ENCODE measurements at places on chromosomes 16 and 17.
A peak's percentile ranks its signal among the peaks of the same experiment; 100 is the strongest.

- DNase-seq = peak; percentile 57
Measured at GRCh38 chr17:63116228-63116627, 150.2 kb downstream of the TANC2 start.

GRCh38 chr16:4684763-4685162, 8.6 kb upstream of the NUDT16L1 start:
- no peak for DNase-seq

DNA sequence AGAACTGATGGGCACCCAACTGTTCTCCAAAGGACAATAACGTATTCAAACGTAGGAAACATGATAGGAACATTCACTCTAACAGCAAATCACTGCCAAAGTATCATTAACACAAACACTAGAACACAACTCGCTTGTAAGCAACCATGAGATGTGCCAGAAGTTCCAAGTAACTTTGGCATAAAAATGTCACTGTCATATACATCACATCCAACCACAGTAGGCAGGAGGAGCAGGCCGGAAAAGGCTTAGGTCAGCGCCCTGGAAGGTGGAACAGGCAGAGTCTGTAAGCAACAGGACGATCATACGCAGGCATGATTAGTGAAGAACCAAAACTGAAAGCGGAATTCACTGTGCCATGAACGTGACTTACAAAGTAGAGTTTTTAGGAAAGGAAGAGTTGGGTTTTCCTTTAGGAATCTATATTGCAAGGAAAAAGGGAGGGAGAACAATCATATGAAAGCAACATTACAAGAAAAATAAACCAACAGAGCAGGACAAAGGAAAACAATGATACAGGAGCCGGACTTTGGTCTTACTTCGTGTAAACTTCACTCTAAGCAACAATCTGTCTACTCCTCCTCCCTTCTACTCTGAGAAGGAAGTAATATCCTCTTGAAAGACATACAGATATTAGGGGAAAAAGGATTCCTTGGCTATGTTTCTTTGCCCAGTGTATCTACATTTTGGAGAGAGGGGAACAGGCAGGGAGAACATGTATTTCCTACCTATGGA, 52.3 kb downstream of the YWHAE start:
- DNase-seq = no peak

DNA sequence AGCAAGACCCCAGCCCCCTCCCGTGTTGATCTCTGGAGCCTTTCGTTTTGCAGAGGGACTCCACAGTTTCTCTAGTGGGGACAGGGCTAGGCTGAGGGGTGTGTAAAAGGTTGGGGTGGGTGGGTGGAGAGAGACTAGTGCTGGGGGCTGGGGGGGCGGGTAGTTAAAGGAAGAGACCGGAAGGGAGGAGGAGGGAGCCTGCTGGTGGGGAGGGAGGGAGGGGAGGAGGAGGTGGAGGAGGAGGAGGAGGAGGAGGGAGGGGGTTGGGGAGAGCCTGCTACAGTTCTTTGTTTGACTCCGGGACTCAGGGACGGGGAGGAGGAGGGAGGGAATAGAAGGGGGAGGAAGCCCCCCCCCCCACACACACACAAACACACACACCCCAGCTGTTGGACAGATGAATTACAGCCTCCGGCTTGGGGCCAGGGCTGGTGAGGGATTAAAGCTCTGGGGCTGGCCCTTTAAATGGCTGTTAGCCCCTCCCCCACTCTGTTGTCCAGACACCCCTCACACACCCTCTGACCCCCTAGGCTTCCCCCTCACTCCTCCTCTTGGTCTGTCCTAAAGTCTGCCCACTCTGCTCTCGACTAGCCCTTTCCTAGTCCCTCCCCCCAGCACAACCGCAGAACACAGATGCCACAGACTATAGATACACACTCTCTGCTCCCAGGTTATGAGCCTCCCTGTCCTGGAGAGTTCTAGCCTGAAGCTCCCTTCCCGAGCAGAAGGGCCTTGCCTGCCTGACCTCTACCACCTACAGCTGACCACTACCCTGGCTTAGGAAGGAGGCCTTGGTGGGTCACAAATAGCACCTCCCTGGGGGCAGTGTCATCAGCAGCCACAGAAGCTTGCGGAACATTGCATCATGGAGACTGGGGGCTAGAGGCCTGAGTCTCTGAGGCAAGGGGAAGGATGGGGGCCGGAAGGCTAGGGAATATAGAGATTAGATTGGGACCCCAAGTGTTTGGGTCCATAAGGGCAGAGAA, 4.4 kb downstream of the KDM6B start:
- peak; percentile 83 for DNase-seq

DNA sequence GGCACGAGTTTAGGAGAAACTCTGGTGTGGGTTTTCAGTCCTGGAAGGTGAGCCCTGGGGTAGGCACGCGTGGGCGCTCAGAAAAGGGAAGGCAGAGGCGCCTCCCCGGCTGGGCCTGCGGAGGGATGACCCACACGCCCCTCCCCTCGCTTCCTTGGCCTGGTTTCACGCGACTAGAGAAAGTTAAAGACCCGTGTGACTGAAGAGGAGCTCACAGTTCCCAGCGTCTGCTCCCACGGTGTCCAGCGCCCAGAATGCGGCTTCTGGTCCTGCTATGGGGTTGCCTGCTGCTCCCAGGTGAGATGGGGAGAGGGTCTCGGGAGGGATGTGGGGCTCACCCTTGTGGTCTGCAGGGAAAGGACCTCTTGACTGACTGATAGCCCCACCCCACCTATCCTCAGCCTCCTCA, at the start of gene CD300LG:
CD300LG (plus strand) TSS at position 214 of the 409 bp plus-strand sequence; CDS start at position 255, 41 bp downstream.
- DNase-seq = no peak

- no peak for DNase-seq
Measured at GRCh38 chr17:45755050-45755449, 29.1 kb upstream of the CRHR1 start.

DNA sequence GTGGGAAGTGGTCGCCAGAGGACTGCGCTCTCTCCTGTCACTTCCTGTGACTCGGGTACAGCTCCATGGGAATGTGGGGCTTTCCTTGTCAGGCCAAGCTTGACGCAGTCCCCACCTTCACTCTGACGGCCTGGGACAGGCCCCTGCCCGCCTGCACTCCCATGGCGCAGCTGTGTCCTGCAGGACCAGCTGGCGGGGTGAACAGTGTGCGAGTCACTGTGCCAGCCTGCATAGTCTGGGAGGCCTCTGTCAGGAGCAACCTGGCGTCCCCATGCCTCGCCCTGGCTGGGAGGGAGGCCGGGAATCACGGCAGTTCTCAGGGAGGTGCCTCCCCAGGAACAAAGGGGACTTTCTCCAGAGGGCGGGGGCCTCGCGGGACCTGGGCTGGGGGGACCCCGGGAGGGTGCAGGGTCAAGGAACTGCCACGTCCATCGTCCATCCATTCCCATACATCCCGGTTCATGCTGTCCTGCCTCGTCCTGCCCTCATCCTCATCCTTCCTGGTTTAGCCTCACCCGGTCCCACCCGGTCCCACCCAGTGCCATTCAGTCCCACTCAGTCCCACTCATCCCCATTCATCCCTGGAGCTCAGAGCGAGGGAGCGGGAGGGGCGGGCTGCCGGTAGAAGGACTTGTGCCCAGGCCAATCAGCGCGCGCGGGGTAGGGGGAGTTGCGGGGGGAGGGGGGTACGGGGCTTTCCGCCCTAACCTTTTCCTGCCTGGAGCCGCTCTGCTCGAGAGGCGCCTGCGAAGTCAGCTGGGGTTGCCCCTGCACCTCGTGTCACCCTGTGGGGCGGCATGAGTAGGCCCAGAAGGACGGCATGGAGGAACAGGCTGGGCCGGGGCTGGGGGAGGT, 13.4 kb downstream of the FLYWCH1 start:
- no peak for DNase-seq

- DNase-seq = peak; percentile 74
Measured at GRCh38 chr16:28326881-28327610, 34.7 kb downstream of the SBK1 start.

DNA sequence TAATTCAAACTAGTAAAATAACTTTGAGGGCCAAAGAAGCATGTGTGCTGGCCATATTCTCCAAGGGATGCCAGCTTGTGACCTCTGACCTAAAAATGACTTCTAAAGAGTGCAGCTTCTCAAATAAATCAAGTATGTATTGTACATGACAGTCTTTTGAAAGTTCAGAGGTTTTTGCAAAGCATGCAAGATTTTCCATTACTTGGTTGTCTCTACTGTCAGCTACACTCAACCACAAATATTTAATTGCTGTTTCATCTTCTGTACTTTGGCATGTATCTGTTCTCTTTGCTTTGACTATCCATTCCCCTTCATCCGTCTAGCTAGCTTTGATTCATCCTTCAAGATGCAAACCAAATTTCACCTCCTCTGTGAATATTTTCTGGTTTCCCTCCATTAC, 121.9 kb upstream of the HS3ST2 start:
- DNase-seq = no peak

DNA sequence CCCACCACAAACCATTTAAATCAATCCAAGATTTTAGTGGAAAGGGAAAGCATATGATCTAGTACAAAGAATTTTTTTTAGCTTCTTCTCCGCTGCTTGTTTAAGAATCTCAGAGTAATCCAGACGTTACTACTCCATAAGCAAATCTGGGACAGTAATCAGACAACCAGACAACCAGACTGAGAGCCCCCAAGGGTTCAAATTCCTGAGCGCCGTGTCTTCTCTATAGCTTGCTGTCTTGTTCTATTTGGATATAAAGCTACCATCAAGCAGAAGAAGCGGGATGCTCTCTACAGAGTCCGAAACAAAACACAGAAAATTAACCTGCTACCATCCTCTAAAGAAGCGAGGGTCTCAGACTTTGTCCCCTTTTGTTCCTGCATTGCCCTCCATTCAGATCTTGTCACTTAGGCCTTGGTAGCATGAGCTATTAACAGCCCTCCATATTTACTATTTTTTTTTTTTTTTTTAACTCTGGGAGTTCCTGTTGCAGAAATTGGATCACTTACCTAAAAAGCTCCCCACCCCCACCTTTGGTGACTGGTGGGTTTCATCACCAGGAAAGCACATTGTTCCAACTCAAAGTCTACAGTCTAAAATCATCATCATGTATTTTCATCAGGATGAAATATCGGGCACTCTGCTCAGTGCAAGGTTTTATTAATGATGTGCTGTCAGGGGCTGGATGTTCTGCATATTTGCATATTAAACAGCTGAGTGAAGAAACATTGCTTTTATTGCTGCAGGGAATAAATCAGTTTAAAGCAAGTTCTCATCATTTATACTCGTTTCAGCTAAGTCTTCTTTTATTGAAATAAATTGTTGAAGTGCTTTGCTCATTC, 576.7 kb downstream of the WWOX start:
- no peak for DNase-seq

- DNase-seq = no peak
Measured at GRCh38 chr16:35565626-35566025, 2106.2 kb downstream of the TP53TG3F start.

- DNase-seq = no peak
Measured at GRCh38 chr17:44093231-44093900, 22.8 kb downstream of the G6PC3 start.

- DNase-seq = no peak
Measured at GRCh38 chr16:65098916-65099315, 22.9 kb downstream of the CDH11 start.

GRCh38 chr16:75063549-75064088, 53.0 kb downstream of the LDHD start:
- no peak for DNase-seq

DNA sequence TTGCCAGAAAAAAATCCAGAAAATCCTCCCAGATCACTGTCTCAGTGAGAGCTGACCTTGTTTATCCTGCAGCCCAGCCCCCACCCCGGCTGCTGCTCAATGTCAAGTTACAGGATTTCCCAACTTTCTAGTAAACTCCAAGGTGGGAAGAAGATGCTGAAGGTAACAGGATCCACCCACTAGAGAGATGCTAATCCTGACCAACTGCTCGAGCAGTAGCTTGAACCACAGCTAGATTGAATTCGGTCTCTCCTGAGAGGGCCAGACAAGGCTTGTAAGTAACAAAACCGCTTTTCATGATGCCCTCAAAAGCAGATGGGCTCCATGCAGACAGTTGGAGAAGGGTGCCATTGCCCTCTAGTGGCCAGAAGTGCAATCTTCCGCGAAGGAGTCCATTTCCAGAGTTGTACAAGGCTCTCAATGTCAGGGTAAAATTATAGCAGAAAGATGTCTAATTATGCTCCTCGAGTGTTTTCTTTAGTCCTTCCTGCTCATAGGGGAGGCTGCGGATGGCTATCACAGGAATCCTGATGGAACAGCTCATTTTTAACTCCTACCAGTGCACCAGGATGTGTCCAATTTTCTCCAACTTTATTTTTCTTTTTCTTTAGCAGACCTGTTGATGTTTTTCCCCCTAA, 3.9 kb downstream of the CDH11 start:
- peak; percentile 90 for DNase-seq

GRCh38 chr16:70665113-70665694, 18.8 kb downstream of the IL34 start:
- DNase-seq = no peak

DNA sequence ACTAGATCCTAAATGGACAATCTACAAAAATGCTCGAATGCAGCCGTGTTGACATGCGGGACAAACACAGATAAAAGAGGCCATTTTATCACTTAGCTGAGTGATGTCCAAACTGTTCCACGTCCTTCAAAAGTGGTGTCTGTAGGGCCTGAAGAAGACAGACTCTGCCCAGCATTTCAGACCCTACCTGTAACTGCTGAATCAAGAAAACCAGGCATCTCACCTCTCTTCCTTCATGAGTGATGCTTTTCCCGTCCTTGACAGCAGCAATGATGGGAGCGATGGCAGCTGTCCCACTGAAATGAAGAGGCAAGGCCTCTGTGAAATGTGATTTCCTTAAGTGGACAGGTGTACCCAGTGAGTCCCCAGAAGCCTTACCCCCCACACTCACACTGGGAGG, 12.3 kb downstream of the ELAC2 start:
- no peak for DNase-seq

DNA sequence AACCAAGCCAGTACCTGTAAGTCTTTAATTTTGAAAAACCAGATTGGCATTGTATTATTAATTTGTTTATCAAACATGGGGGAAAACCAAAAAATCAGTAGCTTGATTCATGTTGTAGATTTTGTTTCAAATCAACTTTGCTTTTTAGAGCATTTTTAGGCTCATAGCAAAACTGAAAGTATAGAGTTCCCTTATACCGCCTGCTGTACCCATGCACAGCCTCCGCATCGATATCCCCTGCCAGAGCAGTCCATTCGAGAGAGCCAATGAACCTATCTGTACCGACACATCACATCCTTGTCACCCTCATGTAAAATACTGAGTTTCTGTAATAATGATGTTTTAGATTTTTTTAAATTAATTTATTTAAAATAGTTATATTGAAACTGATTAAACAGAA, 16.2 kb upstream of the MRC2 start:
- no peak for DNase-seq

- no peak for DNase-seq
Measured at GRCh38 chr16:27566417-27566816, 16.5 kb downstream of the KATNIP start.

GRCh38 chr16:8138666-8139065, 451.6 kb downstream of the TMEM114 start:
- no peak for DNase-seq

DNA sequence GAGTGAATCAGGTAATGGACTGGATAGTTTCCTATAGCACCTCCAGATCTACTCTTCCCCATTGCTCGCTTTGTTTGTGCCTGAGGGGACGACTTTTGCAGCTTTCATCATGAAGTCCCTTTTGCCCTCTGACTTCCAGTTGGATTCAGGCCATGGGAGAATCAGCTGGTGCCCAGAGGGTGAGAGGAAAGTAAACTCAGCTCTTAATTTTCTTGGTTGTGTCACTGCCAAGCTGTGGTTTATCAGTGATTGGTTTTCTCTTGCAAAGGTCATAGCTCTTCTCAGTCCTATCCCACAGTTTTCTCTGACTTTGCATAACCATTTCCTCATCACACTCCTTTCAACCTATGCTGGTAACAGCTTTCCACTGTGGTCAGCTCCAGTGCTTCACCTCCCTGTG, 200.1 kb downstream of the KCNJ2 start:
- DNase-seq = no peak
